Stimulated activated CD4-positive, alpha-beta T cell treated with anti-CD3 and anti-CD28 coated beads, Interleukin-4, amount 100 ng/mL, for 4 hours (primary cell): ENCODE measurements at places on chromosomes 2 and 18.

- no peak for DNase-seq
Observed at GRCh38 chr2:25330273-25330672, 11.5 kb downstream of the DNMT3A start.

DNA sequence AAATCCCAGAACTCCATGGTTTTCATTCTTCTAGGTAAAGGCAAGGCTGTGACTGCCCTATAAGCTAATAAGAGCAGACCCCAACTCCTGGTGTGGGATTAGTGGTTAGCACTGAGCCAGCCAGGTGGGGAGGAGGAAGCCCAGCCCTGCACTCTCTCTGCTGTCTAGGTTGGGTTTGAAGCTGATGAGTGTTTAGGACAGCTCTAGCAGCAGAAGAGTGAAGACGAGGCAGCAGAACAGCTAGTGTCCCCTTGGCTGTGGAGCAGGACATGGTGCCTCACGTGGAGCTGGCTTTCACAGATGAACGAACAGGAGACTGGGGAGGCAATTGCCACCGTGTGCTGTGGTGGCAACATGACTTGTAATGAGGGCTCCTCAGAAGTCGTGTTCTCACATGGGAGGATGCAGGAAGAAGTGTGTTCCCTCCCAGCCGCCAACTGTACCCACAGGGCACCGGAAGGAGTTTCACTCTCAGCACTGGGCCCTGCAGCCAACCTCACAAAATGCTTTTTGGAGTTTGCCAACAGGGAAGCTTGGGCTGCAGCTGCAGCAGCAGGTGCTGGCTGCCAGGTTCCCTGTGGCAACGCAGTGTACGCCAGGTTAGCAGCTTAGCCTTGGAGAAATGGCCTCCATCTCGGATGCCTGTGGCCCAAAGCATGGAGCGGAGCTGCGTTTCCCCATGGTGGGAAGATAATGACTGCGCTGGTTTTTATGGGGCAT, 328.2 kb downstream of the SETBP1 start:
- DNase-seq: no peak

DNA sequence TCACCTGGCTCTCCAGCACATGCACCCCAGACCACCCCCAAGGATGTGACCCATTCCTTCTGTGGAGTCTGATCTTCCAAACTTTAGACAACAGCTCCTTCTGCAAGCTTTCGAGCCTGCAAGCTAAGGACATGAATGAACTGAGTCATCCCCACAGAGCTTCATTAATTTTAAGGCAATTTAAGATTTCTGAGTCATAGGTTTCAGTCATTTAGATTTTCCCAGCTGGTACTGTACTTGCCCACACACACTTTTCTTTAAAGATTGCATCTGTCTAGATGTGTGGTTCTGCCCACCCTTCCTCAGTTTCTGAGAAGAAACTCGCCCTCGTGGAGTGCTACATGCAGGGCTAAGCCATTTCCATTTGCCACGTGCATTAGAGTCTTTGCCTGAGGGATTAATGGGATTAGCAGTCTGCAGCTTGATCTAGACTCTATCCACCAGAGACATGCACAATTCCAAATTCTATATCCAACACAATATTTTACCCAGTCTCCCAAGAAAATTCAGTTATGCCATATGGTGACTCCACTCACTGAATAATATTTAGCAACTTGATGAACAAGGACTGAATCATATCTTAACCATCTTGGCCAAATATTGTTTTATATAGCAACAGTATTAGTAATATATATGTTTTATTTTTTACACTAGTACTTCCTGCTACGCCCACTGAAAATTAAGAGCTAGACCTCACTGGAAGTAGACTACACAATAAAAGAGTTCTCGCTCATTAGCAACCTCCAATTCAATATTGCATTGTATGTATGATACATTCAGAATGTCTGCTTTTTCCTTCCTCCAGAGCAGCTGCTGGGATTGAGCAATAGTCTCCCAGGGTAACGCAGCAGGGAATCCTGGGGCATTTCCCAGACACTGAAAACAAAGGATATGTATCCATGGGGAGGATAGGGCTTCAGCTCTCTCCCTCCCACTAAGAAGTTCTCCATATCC, 14.3 kb upstream of the TRIB2 start:
- DNase-seq: no peak

DNA sequence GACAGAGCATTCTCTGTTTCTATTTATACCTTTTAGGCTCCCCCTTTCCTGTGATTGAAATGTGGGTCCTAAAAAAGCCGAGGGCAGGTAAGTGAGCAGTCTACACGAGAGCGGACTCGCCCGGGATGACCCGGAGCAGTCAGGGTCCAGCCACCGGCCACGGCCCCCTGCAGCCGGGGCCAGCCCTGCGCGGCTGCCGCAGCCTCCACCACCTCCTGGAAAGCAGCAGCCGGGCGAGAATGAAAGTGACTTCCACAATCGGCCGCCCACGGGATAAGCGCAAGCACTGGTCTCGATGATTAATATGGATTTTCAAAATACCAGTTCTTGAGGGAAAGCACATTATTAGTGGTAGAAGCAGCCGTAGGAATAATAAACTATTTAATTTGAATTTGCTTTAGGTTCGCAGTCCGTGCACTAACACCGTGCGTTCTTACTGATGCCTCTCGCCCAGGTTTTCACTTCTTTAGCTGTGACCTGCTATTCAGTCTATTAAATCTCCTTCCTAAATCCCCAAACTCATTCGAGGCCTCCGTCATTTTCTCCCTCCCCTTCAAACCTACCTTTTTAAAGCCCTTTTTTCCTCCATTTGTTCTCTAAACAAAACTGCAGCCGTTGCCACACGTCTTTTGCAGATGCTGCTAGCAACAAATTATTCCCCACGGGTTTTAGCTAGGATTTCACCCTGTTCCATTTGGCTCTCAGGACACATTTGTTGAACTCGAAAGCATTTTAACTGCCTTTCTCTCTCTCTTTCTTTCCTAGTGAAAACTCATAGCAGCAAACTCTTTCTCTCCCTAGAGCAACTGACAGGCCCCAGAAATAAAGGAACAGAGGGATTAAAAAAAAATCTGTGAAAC, 1015.1 kb upstream of the PIK3C3 start:
- no peak for DNase-seq

DNA sequence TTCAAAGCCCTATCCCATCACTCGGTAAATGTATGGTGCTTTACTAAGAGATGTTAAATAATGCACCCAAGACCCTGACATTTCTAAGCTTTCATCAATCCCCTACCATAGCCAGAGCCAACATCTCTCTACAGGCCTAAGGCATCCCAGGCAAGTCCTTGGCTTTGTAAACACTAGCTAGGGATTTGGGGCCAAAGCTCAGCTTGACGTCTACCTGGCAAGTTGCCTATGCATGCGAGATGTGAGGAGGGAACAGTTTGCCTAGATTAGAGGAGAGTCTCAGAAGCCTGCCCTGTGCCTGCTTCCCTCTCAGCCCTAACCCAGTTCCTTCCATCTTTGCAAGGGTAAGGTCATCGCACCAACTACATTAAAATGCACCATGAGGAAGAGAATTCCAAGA, 221.5 kb upstream of the NCKAP5 start:
- DNase-seq: no peak

DNA sequence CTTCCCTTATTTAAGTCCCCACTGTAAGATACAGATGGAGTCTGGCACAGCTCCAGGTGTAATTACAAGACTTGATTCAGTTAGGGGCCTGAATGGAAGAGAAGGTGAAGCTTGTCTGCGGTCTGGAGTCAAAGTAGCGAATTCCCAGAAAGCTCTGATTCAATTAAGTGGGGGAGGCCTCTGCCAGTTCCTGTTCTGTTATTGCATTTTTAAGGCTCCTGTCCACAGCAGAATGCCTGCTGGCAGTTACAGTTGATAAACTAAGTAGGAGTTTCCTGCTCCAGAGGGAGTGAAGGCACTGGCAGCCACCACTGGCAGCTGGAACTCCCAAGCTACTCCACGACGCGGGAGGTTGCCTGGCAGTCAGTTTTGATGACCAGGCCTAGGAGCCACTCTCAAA, 181.1 kb downstream of the SOCS6 start:
- DNase-seq: no peak

- DNase-seq: no peak
Observed at GRCh38 chr2:173397539-173397938, 42.9 kb downstream of the CDCA7 start.

DNA sequence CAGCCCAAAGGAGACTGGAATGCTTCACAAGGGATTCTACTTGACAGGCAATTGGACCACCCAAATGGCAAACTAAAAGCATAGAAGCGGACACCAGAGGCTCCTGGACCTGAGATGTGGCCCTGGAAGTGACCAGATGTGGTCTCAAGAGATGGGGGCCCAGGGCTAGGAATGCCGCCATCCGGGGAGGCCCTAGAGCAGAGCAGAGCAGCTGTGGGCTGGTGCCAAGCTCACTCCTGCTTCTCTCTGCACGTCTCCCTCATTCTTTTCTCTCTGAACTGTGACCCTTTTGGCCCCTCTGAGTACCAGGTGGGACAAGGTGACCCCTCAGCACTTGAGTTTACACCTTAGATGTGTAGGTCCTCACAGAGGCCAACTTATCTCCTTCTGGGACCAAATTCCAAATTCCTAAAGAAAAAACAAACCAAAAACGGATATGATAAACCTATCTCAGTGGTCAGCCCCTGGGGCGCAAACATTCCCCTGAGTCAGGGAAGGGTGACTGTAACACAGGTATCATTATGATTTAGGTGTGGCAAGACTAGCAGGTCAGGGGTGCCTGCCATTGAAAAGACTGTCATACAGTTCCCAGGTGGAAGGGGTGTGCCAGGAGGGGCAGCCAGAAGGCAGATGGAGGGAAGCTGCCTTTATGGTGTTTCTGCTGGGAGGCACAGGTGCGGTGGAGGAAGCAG, 6.5 kb upstream of the IL1R2 start:
- no peak for DNase-seq

GRCh38 chr2:1821530-1821929, 77.2 kb upstream of the PXDN start:
- DNase-seq: no peak

- no peak for DNase-seq
Observed at GRCh38 chr2:132909427-132909826, 239.4 kb upstream of the LYPD1 start.

DNA sequence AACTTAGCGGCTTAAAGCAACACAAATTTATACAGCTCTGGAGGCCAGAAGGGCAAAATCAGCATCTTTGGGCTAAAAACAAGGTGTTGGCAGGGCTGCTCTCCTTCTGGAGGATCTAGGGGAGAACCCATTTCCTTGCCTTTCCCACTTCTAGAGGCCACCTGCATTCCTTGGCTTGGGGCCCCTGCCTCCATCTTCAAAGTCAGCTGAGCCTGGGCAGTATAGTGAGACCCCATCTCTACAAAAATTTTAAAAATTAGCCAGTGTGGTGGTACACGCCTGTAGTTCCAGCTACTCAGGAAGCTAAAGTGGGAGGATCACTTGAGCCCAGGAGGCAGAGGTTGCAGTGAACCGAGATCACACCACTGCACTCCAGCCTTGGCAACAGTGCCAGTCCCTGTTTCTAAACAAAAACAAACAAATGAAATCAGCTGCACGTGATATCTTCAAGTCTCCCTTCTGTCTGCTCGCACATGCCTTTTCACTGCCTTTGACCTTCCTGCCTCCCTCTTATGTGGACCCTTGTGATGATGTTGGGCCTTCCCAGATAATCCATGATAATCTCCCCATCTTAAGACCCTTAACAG, 200.6 kb downstream of the ZFP36L2 start:
- DNase-seq: no peak

DNA sequence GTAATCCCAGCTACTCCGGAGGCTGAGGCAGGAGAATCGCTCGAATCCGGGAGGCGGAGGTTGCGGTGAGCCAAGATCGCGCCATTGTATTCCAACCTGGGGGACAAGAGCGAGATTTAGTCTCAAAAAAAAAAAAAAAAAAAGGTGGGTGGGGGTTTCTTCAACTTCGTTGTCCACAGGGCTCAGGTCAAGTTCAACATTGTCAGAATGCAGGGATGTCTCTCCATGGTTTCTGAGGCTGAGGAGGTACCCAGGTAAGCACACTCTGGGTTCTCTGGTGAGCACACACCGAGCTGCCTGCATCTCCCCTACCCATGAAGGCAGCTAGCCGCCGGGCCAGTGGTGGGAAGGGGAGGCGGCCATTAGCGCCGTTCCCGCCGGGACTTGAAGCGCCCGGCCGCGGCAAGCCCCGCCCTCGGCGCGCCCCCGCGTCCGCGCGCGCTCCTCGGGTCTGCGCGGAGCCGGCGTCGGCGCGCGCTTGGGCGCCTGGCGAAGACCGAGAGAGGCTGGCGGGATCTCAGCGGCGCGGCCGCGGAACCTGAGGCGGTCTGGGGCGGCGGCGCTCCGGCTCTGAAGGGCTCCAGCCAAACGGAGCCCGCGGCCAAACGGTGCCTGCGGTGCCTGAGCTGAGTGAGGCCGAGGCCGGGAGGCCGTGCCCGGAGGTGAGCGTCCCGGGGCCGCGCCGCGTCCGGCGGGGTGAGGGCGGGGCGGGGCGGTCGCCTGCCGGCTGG, at the start of gene UBXN2A:
UBXN2A (plus strand) TSS at position 477 of the 731 bp plus-strand sequence. CDS start 17,852 bp downstream, outside the sequence.
- DNase-seq: peak; percentile 73

GRCh38 chr2:234710587-234710986, 213.7 kb upstream of the ARL4C start:
- DNase-seq: no peak

GRCh38 chr2:60867848-60868247, 13.5 kb upstream of the REL start:
- DNase-seq: peak; percentile 11

DNA sequence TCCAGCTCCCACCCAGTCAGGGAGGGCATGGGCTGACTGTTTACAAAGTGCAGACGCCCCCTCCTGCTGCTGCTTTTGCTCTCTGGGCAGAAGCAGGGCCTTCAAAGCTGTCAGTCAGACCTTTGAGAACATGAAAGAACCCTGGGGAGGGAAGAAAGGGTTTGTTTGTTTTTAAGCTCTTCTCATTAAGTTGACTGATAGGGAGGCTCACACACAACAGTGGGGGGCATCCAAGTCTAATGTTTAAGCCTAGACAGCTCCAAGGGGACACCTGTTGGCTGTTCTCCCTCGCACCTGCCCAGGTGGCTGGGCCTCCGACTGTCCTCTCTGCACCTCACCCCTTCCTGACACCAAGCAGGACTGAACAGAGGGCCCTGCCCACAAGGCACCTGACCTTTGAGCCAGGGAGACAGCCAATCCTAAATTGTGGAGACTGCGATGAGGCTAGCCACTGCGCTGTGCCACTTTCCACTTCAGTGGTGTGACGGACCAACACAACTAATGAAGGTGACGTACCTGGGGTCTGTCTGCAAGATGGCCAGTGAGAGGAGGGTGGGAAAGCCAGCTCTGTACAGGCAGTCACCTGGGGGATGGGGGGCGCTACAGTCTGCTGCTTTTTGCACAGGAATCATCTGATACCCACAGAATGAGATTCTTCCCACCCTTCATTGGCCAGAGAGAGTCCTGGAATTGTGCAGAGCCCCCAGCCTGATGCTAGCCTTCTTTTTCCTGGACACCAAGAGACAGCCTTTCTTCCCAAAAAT, 16.3 kb downstream of the ST6GAL2 start:
- DNase-seq: no peak

GRCh38 chr18:11561293-11561692, 48.1 kb upstream of the SLC35G4 start:
- DNase-seq: no peak

- DNase-seq: no peak
Observed at GRCh38 chr2:163692611-163693482, 43.0 kb downstream of the FIGN start.

GRCh38 chr2:136211701-136212100, 93.8 kb upstream of the CXCR4 start:
- DNase-seq: no peak

- no peak for DNase-seq
Observed at GRCh38 chr2:204133476-204133875, 196.9 kb downstream of the ICOS start.
